Choroid plexus epithelial cell (primary cell): ENCODE measurements at places on chromosomes 4 and X.

DNA sequence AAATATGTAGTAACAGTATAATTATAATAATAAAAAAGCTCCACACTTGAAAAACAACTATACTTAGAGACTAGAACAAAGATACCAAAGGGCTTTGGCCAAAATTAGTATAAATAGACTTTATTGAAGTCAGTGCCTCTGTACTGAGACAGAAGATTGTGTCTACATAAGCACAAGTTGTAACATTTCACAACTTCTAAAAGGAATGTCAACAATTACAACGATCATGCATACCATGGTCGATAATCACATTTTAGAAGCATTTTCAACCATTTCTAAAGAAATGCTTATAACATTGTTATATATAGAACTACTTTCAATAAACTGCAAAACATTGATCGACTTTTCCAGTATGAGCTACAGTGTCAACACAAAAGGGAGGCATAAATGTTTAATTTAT, 57.0 kb downstream of the DHX15 start:
- DNase-seq, result peak; percentile 70

DNA sequence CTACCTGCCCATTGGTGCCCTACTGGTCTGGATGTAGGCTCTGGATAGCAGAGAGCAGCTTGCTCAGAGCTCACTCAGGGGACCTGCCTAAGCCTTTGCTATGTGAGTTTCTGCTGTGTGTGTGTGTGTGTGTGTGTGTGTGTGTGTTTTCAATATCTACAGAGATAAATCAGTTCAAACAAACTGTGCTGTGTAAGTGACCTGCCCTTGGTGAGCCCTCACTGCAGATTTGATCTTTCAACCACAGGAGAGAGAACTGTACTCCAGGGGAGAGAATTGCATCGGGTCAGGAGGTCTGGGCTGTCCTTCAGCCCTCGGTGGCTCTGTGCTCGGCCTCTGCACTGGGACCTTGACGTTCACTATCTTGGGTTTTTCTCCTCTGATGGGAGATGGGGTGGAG, 35.0 kb upstream of the CDKN2AIP start:
- no peak for DNase-seq

DNA sequence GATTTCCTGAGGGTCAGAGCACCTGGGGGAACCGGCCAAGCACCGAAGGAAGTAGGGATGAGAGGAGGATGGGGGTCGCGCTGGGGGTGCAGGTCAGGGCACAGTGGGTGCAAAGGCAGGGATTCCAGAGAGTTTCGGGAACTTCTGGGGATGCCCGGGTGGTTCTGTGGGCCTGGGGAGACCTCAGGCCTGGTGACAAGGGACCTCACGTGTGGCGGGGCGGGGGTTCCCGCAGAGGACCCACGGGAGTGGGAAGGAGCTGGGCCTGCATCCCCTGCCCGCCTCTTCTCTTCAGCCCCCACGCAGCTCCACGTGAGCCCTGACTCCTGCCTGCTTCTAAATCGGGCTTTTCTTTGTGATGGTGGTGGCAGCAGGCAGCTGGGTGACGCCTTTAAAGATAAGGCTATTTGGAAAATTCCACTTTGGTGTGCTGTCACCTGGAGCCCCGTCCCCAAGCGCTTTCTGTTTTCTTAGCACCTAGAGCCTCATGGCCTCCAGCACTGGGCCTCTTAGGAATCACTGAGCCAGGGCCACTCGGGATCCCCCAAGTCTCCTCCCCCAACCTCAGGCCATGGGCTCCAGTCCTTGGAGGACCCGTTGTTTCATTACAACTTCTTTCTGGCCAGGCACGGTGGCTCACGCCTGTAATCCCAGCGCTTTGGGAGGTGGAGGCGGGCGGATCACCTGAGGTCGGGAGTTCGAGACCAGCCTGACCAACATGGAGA, 7.1 kb upstream of the TBC1D14 start:
- no peak for DNase-seq

DNA sequence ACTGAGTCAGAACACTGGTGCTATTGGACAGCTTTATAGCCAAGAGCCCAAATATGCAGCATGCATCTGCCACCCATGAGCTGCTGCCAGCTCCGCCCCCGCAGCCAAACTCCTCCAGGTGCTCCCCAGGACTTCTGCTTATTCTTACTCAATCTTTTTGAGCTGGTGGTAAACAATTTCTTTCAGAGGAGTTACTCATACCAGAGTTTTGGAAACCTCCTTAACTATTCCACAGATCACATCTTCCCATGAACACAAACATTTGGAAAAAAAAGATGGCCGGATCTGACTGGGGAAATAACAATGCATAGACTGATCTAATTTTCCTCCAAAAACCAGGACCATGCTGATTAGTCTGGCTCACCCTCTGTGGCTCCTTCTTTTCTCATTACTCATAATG, 399.9 kb downstream of the GPM6A start:
- DNase-seq, result no peak

GRCh38 chr4:4590546-4590945, 48.7 kb upstream of the STX18 start:
- peak; percentile 39 for DNase-seq

- DNase-seq, result no peak
Measured at GRCh38 chrX:50827996-50828395, 14.0 kb upstream of the SHROOM4 start.
